NCI-H187 treated with DMSO at 0.1 percent for 48 hours (cell line): ENCODE measurements at places on chromosomes 12 and 14.

- DNase-seq: no peak
These were observed 46.7 kb downstream of the WBP11 start for GRCh38 chr12:14756334-14757143.

GRCh38 chr12:84161296-84161695 is 751.3 kb downstream of the SLC6A15 start:
- no peak for DNase-seq

GRCh38 chr14:70011098-70011497 is 131.9 kb downstream of the SMOC1 start:
- DNase-seq: peak; percentile 14

GRCh38 chr14:89058697-89059096 is 234.2 kb downstream of the TTC8 start:
- DNase-seq: no peak

DNA sequence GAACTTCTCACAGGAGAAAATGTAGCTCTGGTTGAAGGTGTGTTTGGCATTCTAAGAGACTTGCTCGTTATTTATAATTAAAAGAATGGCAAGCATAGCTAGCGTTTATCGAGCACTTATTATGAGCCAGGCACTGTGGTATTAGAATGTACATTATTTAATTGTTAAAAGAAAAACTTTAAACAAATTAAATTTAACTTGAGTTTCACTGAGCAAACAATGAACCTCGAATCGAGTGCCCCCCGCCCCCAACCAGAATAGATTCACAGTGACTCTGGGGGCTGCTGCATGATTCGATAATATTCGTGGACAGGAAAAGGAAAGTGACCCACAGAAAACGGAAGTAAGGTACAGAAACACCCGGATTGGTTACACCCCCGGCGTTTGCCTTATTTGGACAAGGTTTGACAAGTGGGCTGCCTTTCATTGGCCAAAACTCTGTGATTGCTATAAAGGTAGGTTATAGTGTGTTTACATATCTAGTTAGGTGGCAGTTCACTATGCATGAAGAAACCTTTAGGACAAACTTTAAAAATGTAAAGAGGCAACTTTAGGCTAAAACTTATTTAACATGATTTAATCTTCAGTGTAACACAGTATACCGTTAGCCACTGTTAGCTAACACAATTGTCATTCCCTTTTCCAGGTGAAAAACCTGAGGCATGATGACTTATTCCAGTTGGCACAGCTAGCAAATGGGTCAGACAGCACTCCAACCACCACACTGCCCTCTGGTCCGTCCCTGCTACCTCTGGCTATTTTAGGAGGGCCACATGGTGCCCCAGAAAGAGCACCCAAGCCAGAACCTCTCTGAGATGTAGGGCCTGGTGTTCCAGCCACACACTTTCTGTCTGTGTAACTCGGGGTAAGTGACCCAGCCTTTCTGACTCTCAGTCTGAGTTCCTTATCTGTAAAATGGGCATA is 7.1 kb downstream of the SCNN1A start:
- DNase-seq: no peak

- no peak for DNase-seq
These were observed 129.6 kb downstream of the EMP1 start for GRCh38 chr12:13326076-13326475.

- no peak for DNase-seq
These were observed 30.3 kb upstream of the ADIPOR2 start for GRCh38 chr12:1660304-1661187.

DNA sequence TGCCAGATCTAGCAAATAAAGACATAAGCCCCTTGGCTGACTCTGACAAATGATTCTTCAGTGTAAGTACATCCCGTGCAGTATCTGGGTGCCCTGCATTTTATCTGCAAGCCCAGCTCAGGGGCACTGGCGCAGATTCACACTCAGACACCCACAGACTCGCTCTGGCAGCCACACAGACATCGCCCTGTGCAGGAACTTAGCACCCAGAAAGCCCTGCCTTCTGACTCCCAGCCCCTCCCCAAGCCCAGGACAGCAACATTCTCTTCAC is 44.9 kb upstream of the NCOR2 start:
- no peak for DNase-seq

GRCh38 chr12:56927281-56927680 is 6.9 kb downstream of the SDR9C7 start:
- no peak for DNase-seq

GRCh38 chr14:67638642-67639041 is 18.9 kb downstream of the ARG2 start:
- DNase-seq: no peak

DNA sequence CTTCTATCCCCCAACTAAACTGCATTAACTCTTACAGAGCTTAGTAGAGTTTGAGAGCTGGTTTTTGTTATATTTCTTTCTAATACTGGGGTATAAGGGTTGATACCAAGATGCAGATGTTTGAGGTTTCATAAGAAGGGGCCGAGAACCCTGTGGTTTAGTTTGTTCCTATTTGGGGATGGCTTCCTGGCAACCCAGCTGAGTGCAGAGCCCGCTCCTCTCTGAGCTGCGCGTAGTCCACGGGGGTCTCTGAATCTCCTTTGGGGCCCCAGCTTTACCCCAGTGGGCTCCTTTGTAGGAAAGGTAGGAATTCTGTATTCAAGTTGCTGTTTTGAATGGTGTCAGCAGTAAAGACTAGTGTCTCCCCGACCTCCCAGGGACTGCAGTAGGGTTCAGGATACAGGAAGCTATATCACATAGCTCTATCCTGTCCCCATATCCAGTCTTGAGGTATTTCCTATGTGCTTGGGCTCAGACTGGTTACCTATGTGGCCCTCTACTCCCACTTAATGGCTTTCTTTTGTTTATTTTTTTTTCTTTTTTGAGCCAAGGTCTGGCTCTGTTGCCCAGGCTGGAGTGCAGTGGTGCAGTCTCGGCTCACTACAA is 25.4 kb downstream of the PLXNC1 start:
- no peak for DNase-seq

GRCh38 chr12:119036878-119037825 is 55.8 kb downstream of the SRRM4 start:
- DNase-seq: no peak
